ENCODE measurements at places on chromosomes 5 and 9.

GRCh38 chr9:109806506-109807115 is 26.6 kb downstream of the PALM2AKAP2 start:
- DNase-seq: no peak

DNA sequence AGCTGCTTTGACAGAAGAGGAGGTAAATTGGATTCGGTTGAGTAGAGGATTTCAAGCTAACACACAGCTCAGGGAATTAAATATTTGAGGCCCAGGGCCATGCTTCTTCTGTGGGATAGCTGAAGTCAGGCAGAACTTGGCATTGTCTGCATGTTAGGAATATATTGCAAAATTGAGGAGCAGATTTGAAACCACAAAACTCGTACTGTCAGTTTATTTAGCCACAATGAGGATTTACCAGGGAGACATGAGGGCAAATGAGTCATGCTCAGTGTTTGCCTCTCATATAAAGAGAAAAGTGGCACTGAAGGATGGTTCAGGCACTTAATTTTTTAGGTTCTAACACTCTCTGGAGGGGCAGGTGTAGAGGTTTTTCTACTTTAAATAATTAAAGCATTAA is 83.0 kb upstream of the PRLR start:
- no peak for DNase-seq

- no peak for DNase-seq
Measured at GRCh38 chr9:4465910-4466309, 24.4 kb upstream of the SLC1A1 start.

GRCh38 chr5:71903808-71904207 is 184.7 kb downstream of the CARTPT start:
- DNase-seq: no peak

GRCh38 chr5:62333250-62333794 is 27.3 kb downstream of the KIF2A start:
- no peak for DNase-seq

DNA sequence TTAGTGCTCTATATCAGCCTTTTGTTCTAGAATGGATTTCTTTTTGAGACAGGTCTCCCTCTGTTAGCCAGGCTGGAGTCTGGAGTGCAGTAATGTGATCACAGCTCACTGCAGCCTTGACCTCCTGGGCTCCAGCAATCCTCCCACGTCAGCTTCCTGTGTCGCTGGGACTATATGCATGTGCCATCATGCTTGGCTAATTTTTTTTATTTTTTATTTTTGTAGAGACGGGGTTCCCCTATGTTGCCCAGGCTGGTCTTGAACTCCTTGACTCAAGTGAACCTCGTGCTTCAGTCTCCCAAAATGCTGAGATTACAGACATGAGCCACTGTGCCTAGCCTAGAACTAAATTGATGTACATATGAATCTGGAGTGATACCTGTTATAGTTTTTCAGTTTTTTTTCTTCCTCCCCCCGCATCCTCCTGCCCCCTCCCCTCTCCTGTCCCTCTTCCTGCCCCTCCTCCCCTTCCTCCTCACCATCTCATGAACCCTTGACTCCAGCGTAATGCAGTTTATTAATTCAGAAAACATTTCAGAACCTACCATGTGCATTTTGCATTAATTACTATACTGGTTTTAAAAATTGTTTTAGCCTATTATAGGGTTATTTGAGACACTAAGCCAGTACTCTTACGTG is 37.4 kb upstream of the TNFAIP8 start:
- no peak for DNase-seq

GRCh38 chr5:138832218-138832617 is 42.9 kb downstream of the LRRTM2 start:
- no peak for DNase-seq

- DNase-seq: no peak
Measured at GRCh38 chr9:125438506-125439433, 177.1 kb downstream of the GAPVD1 start.

DNA sequence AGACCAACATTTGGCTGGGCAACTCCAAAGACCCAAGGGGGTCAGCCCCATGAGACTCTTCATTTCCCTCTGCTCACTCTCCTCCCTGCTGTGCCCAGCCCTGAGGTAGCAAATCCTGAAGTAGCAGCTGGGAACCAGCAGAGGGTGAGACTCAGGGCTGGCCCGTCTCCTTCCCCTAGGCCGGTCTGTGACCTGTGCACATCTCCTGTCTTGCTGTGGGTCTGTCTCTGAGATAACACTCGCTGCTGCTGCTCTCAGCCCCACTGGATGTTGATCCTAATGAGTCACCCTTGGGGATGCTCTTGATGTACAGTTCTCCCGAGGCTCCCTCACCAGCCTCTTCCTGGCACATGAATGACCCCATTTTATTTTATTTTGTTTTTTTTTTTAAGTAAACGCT is 7.3 kb upstream of the OR2V1 start:
- DNase-seq: no peak

GRCh38 chr5:109769597-109770291 is 80.0 kb downstream of the MAN2A1 start:
- DNase-seq: no peak

GRCh38 chr5:135429301-135430134 is 17.6 kb downstream of the DCANP1 start:
- DNase-seq: no peak

Measured in activated CD4-positive, alpha-beta T cell treated with anti-CD3 and anti-CD28 coated beads, Interleukin-2, amount 50 U/mL, for 48 hours (primary cell).